Activated naive CD8-positive, alpha-beta T cell treated with anti-CD3 and anti-CD28 coated beads, Interleukin-2, amount 50 U/mL, for 24 hours (primary cell): ENCODE measurements at places on chromosomes 3 and 15.

- no peaks in the 10 kb centered on the region for H3K4me1 ChIP-seq
- no peak for DNase-seq
- no peak overlapping the region for H3K4me3 ChIP-seq
- H3K36me3 ChIP-seq: no peaks in the 10 kb centered on the region
- no peaks in the 10 kb centered on the region for H3K27me3 ChIP-seq
- no peak overlapping the region for H3K27ac ChIP-seq
These were observed 173.3 kb downstream of the PDZRN3 start for GRCh38 chr3:73451301-73451944.

GRCh38 chr3:56792193-56792592, 9.6 kb downstream of the ARHGEF3 start:
- peaks cover 33% of the 10 kb centered on the region for H3K36me3 ChIP-seq
- H3K4me3 ChIP-seq: peak overlapping the region; percentile 3
- H3K27me3 ChIP-seq: no peaks in the 10 kb centered on the region
- H3K27ac ChIP-seq: peak overlapping the region; percentile 92

DNA sequence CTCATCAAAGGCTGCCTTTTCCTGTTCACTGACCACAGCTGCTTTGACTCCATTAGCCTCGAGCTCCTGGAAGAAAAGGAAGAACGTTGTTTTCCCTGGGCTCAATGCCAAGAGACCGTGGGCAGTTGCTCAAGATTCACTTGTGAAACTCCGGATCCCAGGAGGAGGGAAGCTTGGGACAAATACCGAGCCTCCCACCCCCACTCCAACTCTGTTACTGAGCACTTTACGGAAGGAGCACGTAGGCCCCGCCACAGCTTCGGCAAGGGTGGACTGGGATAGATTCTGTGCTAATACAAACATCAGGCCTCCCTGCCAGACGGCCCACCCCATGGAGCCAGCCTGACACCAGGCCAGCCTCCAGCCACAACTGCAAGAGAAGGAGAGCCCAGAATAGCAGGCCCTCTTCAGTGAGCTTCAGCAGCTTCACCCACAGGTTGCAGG, 10.8 kb upstream of the FANCD2 start:
- H3K27me3 ChIP-seq: peaks cover 4% of the 10 kb centered on the region
- no peak overlapping the region for H3K27ac ChIP-seq
- H3K4me1 ChIP-seq: peaks cover 22% of the 10 kb centered on the region
- DNase-seq: no peak
- no peak overlapping the region for H3K4me3 ChIP-seq

GRCh38 chr3:82505079-82505756, 743.8 kb upstream of the GBE1 start:
- no peaks in the 10 kb centered on the region for H3K36me3 ChIP-seq
- no peaks in the 10 kb centered on the region for H3K27me3 ChIP-seq
- DNase-seq: no peak

- H3K4me1 ChIP-seq: no peaks in the 10 kb centered on the region
- no peak for DNase-seq
- no peak overlapping the region for H3K27ac ChIP-seq
- no peaks in the 10 kb centered on the region for H3K36me3 ChIP-seq
- no peak overlapping the region for H3K4me3 ChIP-seq
These were observed 621.7 kb downstream of the ZPLD1 start for GRCh38 chr3:103056542-103056941.

DNA sequence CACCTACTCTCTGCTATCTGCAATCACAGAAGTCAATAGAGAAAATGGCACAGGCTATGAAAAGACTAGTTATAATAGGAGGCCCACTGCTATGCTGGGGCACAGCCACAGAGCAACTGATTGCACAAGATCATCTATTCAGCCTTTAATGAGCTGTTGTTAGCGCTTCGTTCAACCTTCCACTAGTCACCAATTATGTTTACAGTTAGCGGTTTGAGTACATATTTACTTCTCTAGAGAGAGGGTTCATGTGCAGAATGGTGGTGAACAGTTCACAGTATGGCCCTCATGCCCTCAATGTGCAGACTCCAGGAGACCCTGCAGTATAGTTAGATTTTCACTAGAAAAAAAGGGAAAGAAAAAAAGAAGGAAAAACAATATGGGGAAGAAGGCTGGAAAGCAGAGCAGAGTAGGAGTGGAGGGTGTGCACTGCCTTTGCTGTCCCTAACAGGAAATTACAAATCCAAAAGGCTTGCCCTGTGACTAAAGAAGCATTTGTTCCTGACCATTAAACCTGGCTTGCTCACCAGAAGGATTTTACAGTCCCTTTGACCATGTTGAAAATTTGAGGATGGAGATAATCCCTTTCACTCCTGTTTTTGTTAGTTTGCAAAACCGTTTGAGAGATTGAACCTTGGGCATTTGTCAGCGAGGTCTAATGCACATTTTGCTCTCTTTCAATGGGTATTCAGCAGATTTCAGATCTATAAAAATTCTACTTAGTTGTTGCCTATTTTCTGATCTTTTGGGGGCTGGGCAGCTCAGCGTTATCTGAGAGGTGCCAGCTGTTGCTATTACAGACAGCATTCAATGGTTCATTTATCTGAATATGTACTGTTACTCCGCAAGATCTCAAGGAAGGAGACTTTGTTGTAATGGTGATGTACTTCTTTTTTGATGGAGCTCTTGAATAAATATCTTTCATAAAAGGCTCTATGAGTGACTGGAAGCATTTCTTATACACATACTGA, 296.1 kb downstream of the LSAMP start:
- DNase-seq: no peak
- no peak overlapping the region for H3K27ac ChIP-seq
- H3K4me1 ChIP-seq: no peaks in the 10 kb centered on the region
- no peak overlapping the region for H3K4me3 ChIP-seq

GRCh38 chr15:33377204-33377603, 66.4 kb downstream of the RYR3 start:
- no peak for DNase-seq
- no peaks in the 10 kb centered on the region for H3K36me3 ChIP-seq
- H3K4me3 ChIP-seq: no peak overlapping the region

DNA sequence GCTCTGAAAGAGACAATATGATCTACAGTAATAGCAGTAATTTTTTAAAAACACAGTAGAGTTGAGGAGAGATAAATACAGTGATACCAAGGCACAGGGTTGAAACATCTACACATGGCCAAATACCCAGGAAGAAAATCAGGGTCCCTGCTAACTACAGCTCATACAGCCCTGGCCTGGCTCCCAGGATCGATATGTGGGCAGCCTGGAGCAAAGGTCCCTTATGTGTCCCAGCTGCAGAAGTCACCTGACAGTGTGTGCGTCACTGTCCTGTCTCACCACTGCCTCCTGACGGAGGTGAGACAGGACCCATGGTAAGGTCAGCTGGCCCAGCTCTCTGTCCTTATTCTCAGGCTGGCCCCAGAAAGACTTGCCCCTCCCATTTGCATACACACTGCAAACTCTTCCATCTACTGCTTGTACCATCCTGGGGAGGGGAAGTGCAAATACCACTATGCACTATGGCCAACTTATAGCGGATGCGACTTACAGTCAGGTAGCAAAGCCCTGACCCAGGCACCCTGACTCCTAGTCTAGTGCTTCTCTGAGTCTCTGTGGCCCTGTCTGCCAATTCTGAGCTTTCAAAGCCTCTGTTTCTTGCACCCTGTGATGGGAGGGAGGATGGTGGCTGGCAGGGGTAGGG, 22.0 kb upstream of the BCL2L10 start:
- no peak for DNase-seq

DNA sequence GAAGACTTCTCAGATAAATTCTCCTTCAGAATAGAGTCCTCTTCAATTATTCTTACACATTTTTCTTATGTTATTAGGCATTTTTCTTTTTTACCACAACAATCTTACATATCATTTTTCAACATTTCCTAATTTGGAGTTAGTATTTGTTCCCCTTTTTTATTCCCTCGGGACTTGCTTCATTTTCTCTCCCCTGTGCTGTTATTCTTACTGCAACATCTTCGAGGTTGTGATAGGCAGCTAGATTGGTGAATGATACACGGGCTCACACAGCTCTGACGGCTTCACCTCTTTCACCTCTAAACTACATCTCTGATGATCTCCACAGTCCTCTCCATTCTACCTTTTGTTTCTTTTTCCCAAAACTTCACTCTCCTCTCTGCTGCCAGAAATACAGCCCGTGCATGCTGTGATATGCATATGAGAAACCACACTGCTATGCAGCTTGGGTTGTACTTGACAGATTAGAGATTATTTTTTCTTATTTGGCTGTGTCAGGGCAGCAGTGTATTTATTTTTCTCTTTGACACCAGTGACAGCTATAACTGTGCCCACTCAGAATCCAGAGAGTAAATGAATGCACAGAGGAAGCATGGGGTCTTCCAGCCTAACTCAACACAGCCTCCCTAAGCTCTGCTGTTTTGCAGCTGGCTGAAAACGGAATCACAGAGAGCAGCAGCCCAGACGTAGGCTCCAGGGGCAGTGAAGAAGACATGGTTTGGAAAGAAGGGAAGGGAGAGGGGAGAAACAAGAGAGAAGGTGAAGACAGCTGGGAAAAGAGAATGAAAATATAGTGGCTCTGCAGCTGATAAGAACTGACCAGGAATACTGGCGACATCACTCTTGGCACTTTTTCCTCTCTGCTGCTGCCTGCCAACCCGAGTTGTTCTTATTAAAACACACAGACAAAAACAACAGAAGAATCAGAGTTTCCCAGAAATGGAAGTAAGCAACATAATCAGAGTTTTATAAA, 61.8 kb downstream of the SLC9A9 start:
- H3K36me3 ChIP-seq: peaks cover 11% of the 10 kb centered on the region
- no peak for DNase-seq
- no peak overlapping the region for H3K27ac ChIP-seq
- H3K27me3 ChIP-seq: no peaks in the 10 kb centered on the region

GRCh38 chr3:24373198-24373959, 121.3 kb downstream of the THRB start:
- H3K27ac ChIP-seq: no peak overlapping the region
- H3K4me3 ChIP-seq: no peak overlapping the region
- H3K27me3 ChIP-seq: peaks cover 2% of the 10 kb centered on the region
- no peaks in the 10 kb centered on the region for H3K4me1 ChIP-seq
- no peak for DNase-seq

- H3K36me3 ChIP-seq: no peaks in the 10 kb centered on the region
- no peaks in the 10 kb centered on the region for H3K4me1 ChIP-seq
- no peak overlapping the region for H3K27ac ChIP-seq
- DNase-seq: no peak
- H3K4me3 ChIP-seq: no peak overlapping the region
- no peaks in the 10 kb centered on the region for H3K27me3 ChIP-seq
These were observed 622.0 kb upstream of the KCNMB2 start for GRCh38 chr3:177914224-177914623.

DNA sequence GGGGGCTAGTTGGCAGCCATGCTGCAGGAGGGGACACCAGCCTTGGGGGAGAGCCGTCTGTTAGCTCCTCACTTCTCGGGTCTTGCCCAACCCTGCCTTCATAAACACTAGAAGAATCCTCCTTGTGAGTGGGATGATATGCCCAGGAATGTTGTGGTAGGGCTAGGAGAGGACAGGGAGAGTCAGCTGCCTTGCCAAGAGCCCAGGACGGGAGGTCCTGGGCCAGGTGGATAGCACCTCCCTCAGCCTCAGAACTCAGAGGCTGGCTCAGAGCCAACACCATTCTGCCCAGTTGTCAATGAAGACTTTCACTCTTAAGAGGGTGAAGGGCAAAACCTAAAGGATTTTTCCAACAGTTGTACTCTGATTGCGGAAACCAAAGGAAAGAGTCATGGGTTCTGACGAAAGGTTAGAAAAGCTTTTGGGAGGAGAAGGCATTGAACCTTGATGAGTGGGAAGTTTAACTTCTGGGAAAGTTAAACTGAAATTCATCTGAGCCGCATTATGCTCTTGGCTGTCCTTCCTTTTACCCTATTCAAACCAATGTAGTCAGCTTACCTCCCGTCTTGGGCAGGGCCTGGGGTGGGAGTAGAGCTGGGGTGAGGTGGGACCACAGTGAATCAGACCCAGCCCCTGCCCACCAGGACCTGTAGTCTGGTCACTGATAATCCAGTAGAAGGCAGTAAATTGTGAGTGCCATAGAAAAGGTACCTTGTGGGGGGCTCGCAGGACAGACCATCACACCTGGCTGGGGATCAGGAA, 81.9 kb downstream of the FAM43A start:
- no peak for DNase-seq
- no peak overlapping the region for H3K4me3 ChIP-seq
- H3K27ac ChIP-seq: peak overlapping the region; percentile 63
- H3K36me3 ChIP-seq: no peaks in the 10 kb centered on the region
- H3K4me1 ChIP-seq: peaks cover 26% of the 10 kb centered on the region

GRCh38 chr3:29281344-29282241, 722 bp downstream of the RBMS3 start:
- DNase-seq: no peak
- peak overlapping the region; percentile 80 for H3K4me3 ChIP-seq
- H3K36me3 ChIP-seq: no peaks in the 10 kb centered on the region
- H3K27ac ChIP-seq: peak overlapping the region; percentile 16

- H3K27ac ChIP-seq: no peak overlapping the region
- no peaks in the 10 kb centered on the region for H3K36me3 ChIP-seq
- no peak overlapping the region for H3K4me3 ChIP-seq
- H3K4me1 ChIP-seq: no peaks in the 10 kb centered on the region
- no peak for DNase-seq
These were observed 1.8 kb upstream of the ZNF385D start for GRCh38 chr3:21752749-21753347.

DNA sequence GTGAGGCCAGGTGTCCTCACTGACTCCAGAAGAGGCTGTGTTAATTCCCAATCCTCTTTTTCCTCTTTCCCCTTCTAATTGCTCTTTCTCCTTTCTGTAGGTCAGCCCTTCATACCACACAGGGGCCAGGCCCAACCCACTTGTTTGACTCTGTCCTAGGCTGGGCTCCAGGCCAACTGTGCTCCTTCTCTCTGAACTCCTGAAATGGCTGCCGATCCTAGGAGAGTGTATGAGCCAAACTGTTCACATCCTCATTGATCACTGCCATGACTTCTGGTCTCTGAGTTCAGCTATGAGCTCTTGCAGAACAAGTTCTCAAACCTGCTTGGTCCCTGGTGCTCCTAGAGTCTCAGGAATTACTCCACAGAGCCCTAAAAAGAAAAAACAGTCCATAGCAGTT, 145.1 kb downstream of the VGLL4 start:
- no peak for DNase-seq
- H3K4me1 ChIP-seq: peaks cover 2% of the 10 kb centered on the region
- no peak overlapping the region for H3K4me3 ChIP-seq
- H3K27me3 ChIP-seq: no peaks in the 10 kb centered on the region
